ENCODE measurements at places on chromosomes 1 and 21.
A peak's percentile ranks its signal among the peaks of the same experiment; 100 is the strongest.

GRCh38 chr1:225554216-225554812 is 98.6 kb downstream of the ENAH start:
- H3K4me3 ChIP-seq = no peak overlapping the region
- no peaks in the 10 kb centered on the region for H3K4me1 ChIP-seq
- no peak overlapping the region for H3K27ac ChIP-seq
- no peaks in the 10 kb centered on the region for H3K27me3 ChIP-seq
- DNase-seq = no peak
- peaks cover 69% of the 10 kb centered on the region for H3K36me3 ChIP-seq

- H3K27ac ChIP-seq = no peak overlapping the region
- H3K4me1 ChIP-seq = no peaks in the 10 kb centered on the region
- no peak for DNase-seq
- no peaks in the 10 kb centered on the region for H3K36me3 ChIP-seq
Measured at GRCh38 chr1:47696404-47696736, 258.5 kb downstream of the FOXD2 start.

- H3K36me3 ChIP-seq = no peaks in the 10 kb centered on the region
- no peaks in the 10 kb centered on the region for H3K27me3 ChIP-seq
- DNase-seq = no peak
- H3K4me1 ChIP-seq = no peaks in the 10 kb centered on the region
Measured at GRCh38 chr1:37325010-37325409, 149.4 kb upstream of the ZC3H12A start.

DNA sequence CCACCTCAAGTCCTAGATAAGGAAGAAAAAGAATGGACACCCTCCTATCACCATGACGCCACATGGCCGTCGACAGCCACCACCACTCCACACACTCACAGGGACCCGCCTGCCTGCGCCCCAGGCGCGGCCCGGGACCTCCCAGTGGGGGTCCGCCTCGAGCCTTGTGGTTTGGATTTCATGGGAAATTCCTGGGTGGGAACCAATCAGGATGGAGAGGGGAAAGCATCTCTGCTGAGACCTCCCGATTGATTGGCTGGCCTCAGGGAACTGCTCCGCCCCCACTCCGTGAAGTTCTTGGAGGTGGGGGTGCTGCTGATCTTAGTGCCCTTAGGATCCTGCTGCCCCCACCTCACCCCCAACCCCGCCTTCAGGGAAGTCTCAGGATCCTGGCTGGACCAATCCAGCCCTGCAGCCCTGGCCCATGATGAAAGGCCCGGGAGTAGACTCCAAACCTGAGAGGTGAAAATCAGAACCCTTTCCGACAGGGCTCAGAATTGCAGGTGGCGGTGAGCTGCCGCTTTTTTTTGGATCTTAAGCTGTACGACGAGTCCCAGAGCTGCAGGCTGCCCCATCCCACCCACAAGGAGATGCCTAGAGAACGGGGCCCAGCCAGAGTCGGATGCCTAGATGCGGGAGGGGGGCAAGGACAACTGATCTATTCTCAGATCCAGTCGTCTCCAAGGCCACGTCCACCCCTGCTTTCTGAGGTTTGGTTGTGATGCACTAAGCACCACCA is 29.0 kb upstream of the TMEM51 start:
- no peak overlapping the region for H3K4me3 ChIP-seq
- no peak for DNase-seq
- H3K27me3 ChIP-seq = no peaks in the 10 kb centered on the region
- H3K27ac ChIP-seq = no peak overlapping the region
- H3K4me1 ChIP-seq = no peaks in the 10 kb centered on the region

DNA sequence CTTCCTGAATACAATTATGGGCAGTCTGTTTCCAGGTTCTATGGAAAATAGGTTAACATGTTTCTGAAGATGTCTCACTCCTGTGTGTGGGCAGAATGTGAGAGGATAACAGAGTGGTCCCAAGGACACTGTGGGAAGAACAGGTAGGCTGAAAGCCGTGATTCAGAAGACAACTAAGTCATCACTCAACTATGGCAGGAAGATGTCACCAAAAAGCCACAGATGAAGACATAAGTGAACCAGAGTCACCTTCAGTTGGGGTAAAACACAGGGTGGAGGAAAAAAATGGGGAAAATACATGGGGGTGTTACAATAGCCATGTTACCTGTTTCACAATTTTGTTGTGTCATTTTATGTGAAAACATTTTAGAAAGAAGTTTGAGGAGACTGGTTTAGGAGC is 75.1 kb downstream of the UCHL5 start:
- peaks cover 2% of the 10 kb centered on the region for H3K4me1 ChIP-seq
- no peak for DNase-seq
- peaks cover 12% of the 10 kb centered on the region for H3K36me3 ChIP-seq
- no peaks in the 10 kb centered on the region for H3K27me3 ChIP-seq
- H3K4me3 ChIP-seq = no peak overlapping the region
- H3K27ac ChIP-seq = no peak overlapping the region

DNA sequence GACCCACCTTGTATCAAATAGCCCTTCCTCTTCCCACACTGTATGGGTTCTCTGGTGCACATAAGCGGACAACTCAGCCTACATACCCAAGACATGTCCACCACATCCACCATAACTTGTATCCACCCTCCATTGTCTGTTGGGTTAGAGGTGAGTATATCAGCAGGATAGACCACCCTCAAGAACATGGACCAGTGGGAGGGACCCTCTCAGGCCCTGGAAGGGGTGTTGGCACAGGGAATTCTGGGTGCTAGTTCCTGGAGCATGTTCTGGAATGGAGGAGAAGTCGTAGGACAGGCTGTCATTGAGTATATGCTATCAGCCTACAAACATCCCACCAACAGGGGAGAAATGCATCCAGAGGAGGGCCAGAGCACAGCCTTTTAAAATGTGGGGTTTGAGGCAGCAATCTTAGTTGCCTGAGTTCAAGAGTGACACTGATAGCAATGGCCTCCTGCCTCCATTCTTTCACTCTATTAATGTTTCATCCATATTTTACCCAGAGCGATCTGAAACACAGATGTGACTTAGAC is 7.5 kb downstream of the CD55 start:
- H3K27ac ChIP-seq = no peak overlapping the region
- H3K36me3 ChIP-seq = peaks cover 6% of the 10 kb centered on the region
- no peaks in the 10 kb centered on the region for H3K4me1 ChIP-seq
- H3K4me3 ChIP-seq = no peak overlapping the region
- no peaks in the 10 kb centered on the region for H3K27me3 ChIP-seq

DNA sequence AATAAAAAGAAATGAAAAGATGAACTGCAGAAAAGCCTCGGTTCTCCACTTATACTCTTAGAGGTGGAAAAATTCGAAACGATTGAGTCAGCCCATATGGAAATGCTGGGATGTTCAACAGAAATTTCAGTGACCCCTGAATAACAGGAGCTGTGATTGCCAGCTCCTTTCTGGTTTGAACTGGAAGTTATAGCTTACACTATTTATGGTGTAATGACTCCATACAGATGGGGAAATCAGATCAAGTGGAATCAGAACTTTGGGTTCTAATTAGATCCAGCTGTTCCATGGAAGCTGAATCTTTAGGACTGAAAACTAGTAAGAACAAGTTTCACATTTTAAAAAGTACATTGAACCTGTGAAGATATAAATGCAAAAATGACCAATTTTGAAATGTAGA is 569.3 kb upstream of the ZRANB2 start:
- no peaks in the 10 kb centered on the region for H3K4me1 ChIP-seq
- H3K36me3 ChIP-seq = no peaks in the 10 kb centered on the region
- no peak overlapping the region for H3K4me3 ChIP-seq
- no peak overlapping the region for H3K27ac ChIP-seq

DNA sequence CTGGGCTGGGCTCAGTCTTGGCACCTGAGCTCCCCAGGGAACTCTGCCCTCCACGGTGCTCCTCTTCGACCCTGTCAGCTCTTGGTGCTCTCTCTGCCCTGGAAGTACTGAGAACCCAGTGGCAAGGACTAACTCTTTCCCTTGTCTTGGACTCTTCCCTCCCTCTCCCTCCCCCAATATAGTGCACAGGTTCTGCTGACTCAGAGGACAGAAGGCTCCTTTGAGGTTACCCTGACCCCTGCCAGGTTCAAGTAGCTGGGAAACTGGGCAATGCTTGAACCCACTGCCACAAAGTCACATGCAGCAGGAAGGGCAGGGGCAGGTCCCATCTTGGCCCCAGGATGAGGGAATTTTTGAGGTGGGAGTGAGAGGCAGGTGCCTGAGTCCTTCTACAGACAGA is 20.3 kb downstream of the KCNQ4 start:
- no peaks in the 10 kb centered on the region for H3K27me3 ChIP-seq
- H3K4me1 ChIP-seq = 0 out of 2 replicates have a peak, but pooled peaks cover 5% of the 10 kb centered on the region
- H3K27ac ChIP-seq = no peak overlapping the region
- no peak overlapping the region for H3K4me3 ChIP-seq
- no peak for DNase-seq
- no peaks in the 10 kb centered on the region for H3K36me3 ChIP-seq

GRCh38 chr1:17494114-17494729 is 45.3 kb upstream of the ARHGEF10L start:
- H3K4me1 ChIP-seq = no peaks in the 10 kb centered on the region
- H3K36me3 ChIP-seq = peaks cover 5% of the 10 kb centered on the region
- no peak overlapping the region for H3K4me3 ChIP-seq
- DNase-seq = peak; percentile 96
- no peaks in the 10 kb centered on the region for H3K27me3 ChIP-seq

GRCh38 chr1:108034396-108034795 is 69.4 kb upstream of the VAV3 start:
- H3K27me3 ChIP-seq = no peaks in the 10 kb centered on the region
- no peak overlapping the region for H3K27ac ChIP-seq
- no peak for DNase-seq
- no peak overlapping the region for H3K4me3 ChIP-seq
- H3K36me3 ChIP-seq = no peaks in the 10 kb centered on the region
- H3K4me1 ChIP-seq = no peaks in the 10 kb centered on the region

DNA sequence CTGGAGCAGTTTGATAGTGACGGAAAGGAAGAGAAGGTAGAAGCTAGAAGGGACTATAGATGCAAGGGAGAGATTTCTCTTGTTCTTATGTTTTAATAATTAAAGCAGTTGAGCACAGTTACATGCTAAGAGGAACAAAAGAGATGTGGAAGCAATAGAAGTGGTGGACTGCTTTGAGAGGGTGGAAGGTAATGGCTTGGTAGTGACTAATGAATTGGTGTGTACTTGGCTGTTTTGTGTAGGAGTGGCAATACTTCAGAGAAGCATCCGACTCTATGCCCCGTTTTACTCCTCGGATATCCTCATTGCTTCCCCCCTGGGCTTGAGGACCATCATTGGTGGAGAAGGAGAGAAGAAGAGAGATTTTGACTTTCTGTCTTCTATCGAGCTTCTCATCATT is 12.8 kb downstream of the UTP25 start:
- peaks cover 18% of the 10 kb centered on the region for H3K36me3 ChIP-seq
- no peak overlapping the region for H3K27ac ChIP-seq
- no peak overlapping the region for H3K4me3 ChIP-seq
- no peak for DNase-seq
- H3K27me3 ChIP-seq = no peaks in the 10 kb centered on the region
- H3K4me1 ChIP-seq = no peaks in the 10 kb centered on the region

DNA sequence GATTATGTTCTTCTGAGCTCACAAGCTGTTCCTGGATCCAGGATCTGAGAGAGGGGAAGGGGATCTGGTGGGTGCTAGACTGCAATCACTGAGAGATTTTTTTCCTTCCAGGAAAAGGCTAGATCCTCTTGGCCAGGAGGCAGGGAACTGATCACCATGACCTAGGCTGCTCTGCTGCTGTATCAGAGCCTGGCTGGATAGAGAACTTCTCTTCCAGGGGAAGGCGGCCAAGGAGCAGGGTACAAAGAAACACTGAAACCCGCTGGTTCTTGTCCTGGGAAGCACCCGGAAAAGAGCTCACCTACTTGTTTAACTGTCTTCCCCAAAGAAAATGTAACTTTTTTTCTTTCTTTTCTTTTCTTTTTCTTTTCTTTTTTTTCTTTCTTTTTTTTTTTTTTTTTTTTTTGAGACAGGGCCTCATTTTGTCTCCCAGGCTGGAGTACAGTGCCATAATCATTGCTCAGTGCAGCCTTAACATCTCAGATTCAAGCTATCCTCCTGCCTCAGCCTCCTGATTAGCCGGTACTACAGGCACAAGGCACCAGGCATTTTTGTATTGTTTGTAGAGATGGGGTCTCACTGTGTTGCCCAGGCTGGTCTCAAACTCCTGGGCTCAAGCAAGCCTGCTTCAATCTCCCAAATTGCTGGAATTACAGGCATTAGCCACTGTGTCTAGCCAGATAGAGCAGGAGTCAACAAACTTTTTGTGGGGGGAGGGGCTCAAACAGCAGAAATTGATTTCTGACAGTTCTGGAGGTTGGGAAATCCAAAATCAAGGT is 12.4 kb upstream of the RPS6KA1 start:
- H3K27me3 ChIP-seq = no peaks in the 10 kb centered on the region
- no peaks in the 10 kb centered on the region for H3K4me1 ChIP-seq
- no peak overlapping the region for H3K4me3 ChIP-seq
- DNase-seq = no peak
- H3K36me3 ChIP-seq = no peaks in the 10 kb centered on the region

- DNase-seq = no peak
- H3K4me3 ChIP-seq = no peak overlapping the region
- no peaks in the 10 kb centered on the region for H3K36me3 ChIP-seq
- peaks cover 3% of the 10 kb centered on the region for H3K4me1 ChIP-seq
Measured at GRCh38 chr1:31488528-31488927, 75.5 kb downstream of the SERINC2 start.

GRCh38 chr1:15100880-15101760 is 52.4 kb upstream of the TMEM51 start:
- H3K4me1 ChIP-seq = 0 out of 2 replicates have a peak, but pooled peaks cover 3% of the 10 kb centered on the region
- no peak for DNase-seq
- H3K36me3 ChIP-seq = no peaks in the 10 kb centered on the region
- no peak overlapping the region for H3K4me3 ChIP-seq
- peaks cover 3% of the 10 kb centered on the region for H3K27me3 ChIP-seq

DNA sequence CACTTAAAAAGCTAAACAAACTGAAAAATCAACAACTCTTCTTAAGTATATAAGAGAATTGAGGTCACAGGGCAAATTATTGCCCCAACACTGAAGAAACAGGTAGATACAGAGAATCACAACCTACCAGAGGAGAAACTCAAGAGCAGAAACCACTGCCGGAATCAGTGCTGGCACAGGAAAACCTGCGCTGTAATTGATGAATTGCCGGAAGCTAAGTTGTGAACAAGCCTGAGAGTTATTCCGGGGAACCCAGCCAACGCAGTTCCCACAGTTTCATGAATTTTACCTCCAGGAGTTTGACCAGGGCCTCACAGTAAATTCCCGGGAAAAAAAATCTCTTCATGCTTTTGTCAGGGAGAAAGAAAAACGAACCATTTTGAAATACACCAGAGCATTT is 657.1 kb upstream of the BRINP3 start:
- no peak overlapping the region for H3K27ac ChIP-seq
- H3K27me3 ChIP-seq = no peaks in the 10 kb centered on the region
- H3K4me1 ChIP-seq = no peaks in the 10 kb centered on the region
- H3K36me3 ChIP-seq = no peaks in the 10 kb centered on the region

- no peaks in the 10 kb centered on the region for H3K36me3 ChIP-seq
- no peak overlapping the region for H3K4me3 ChIP-seq
- no peak for DNase-seq
- no peaks in the 10 kb centered on the region for H3K4me1 ChIP-seq
Measured at GRCh38 chr1:165116171-165116570, 240.3 kb downstream of the LMX1A start.

Data from H9 (cell line).